ENCODE measurements at places on chromosomes 7 and 10.

- DNase-seq = no peak
Measured at GRCh38 chr10:74969093-74969492, 142.4 kb upstream of the SAMD8 start.

GRCh38 chr7:142754681-142755575 is 5.7 kb downstream of the PRSS1 start:
- no peak for DNase-seq

- DNase-seq = no peak
Measured at GRCh38 chr7:80885757-80886156, 33.1 kb downstream of the SEMA3C start.

DNA sequence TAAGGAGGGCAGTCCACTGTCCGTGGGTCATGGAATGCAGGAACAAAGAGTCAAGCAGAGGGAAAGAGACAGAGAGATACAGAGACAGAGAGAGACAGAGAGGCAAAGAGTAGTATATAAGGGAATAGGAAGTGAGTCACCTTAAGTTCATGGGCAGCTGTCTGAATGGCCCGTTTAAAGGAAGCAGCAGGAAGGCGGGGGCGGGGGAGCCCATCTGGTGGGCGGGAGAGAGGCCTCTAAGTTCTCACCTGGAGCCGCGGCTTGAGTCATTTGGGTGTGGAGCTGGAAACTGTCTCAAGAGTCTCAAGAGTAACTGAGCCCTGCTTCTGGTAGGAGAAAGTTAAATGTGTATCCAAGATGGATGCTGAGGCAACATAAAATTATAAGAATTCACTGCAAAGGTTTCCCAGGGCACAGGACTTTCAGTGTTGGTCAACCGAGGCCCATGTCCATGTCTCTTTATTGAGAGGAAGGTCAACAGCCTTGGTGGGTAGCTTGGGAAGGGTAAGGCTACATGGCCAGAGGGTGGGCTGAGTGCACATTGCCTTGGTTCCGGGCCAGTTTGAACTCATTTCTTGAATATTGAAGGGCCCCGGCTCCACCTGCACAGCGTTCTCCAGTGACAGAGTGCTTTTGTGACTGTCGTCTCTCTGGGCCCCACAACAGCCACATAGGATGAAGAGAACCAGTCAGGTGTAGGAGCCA is 85.5 kb upstream of the CACUL1 start:
- DNase-seq = no peak

DNA sequence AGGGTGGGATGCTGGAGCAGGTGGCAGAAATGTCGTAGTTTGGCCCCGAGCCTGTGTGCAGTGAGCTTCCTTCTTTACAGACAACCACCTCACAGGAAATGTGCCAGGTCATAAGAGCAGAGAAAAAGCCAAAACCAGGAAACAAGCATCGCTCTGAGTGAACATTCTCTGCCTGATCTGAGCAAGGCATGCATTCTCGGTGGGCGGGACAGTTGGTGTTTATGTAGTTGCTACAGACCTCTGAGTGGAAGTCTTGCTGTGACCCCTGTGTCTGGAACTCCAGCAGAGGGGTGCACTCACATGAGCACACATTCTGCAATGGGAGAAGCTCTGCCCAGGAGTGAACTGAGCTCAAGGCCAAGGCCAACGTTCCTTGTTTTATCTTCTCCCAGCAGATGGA is 230.1 kb downstream of the TCERG1L start:
- no peak for DNase-seq

DNA sequence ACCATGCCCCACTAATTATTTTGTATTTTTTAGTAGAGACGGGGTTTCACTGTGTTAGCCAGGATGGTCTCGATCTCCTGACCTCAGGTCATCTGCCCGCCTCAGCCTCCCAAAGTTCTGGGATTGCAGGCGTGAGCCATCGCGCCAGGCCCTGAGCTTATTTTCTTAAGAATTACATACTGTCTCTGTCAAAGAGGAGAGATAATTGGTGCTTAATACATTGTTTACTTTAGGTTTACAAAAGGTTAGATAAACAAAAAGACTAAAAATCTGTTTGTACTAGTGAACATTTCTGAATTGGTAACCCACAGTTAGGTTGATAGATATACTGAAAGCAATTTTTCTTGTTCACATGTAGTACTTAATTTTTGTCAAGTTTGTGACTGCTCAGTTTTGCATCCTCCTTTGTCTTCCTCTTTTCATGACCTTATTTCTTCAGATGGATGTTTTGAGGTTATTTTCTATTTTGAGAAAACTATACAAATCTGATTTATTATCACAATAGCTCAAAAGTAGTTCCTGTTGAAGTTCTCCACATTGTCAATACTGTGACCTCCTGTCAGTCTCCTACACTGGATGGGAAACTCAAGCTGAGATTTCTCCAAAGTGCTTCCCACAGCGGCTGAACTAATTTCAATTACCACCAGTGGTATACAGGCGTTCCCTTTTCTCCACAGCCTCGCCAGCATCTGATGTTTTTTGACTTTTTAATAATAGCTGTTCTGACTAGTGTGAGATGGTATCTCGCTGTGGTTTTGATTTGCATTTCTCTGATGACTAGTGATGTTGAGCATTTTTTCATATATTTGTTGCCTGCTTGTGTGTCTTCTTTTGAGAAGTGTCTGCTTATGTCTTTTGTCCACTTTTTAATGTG is 22.5 kb downstream of the HHEX start:
- peak; percentile 47 for DNase-seq
